ENCODE measurements at places on chromosomes 5 and 9.

DNA sequence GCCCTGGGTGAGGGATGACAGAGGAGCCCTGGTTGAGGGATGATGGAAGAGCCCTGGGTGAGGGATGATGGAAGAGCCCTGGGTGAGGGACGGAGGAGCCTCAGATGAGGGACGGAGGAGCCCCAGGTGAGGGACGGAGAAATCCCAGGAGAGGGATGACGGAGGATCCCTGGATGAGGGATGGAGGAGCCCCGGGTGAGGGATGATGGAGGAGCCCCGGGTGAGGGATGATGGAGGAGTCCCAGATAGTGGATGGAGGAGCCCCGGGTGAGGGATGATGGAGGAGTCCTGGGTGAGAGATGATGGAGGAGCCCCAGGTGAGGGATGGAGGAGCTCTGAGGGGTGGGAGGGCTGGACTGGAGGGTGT lies 10.9 kb downstream of the PHF2 start:
- DNase-seq = no peak

- no peak for DNase-seq
Observed at GRCh38 chr9:34289159-34289558, 39.9 kb downstream of the KIF24 start.

GRCh38 chr5:86360801-86361200 lies 256.9 kb upstream of the COX7C start:
- DNase-seq = no peak

DNA sequence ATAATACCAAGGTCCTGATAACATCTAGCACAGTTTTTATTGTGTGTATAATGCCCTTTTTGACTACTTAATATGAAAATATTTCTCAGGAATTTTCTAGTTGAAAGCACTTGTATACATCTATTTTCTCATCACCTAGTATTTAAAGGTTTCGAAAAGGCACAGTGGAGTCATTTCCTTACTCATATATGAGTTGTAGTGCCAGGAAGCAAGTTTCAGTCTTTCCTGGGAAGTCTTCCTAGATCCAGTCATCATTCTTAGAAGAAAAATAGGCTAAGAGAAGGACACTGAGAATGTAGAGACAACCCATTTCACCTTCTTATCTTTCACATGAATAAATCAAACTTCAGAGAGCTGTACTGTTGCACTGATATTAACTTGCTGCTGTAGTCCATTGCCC lies 70.2 kb downstream of the SLC25A46 start:
- no peak for DNase-seq

- peak; percentile 72 for DNase-seq
Observed at GRCh38 chr5:13478831-13479465, 465.5 kb downstream of the DNAH5 start.

DNA sequence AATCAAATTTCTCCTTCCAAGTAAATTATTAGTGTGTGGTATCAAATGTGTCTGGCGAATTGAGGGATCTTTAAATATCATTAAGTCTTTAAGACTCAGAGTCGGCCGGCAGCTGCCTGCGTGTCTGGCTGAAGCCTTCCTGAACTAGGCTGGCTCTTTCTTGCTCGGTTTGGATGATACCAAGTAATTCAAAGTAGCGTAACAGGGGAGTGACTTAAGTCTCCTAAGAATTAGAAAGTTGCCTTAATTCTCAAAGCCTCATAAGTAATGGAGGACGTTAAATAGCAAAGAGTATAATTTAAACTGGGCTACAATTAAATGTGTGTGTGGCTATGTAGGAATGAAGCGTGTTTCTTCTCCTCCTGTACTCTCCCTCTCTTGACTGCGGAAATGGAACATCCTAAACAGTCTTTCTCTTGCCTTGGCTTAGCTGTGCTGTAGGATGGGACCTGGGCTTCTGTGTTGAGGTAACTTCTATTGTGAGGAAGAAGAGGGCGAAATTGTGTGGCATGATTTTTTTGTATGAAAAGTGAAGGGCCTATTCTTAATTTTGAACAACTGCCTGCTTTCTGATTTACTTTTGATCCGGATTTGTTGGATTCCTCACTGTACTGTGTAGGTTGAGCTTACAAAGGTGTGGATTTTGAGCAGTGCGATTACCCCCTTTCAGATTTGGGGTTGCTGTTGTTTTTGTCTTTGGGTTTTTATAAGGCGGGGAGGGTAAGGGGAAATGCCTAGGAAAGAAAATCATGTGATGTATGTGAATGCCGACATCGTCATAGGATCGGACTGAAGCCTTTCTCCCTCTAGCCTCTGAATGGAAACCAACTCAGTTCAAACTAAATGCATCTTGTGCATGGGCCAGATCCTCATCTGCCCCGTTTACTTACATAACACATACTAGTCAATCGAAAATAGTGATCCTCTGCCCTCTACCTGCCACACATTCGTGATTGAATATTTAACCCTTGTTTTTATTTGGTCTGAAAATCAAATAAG lies 29.9 kb downstream of the CPEB4 start:
- peak; percentile 92 for DNase-seq

GRCh38 chr5:165521816-165522610 lies 2016.6 kb downstream of the MAT2B start:
- DNase-seq = peak; percentile 12

DNA sequence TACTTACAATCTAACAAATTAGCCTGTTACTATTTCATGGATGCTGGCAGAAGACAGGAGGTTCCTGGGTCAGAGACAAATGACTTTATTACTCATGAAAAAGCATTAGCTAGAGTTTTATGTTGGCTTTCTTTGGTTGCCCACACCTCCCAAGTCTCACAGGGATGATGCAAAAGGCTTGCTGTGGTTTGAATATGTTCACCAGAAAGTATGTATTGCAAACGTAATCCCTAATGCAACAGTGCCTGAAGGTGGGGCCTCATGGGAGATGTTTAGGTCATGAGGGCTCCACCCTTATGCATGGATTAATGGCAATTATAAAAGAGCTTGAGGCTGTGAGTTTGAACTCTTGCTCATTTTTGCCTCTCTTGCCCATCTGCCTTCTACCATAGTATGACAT lies 28.5 kb downstream of the DPYSL3 start:
- DNase-seq = no peak

GRCh38 chr9:129665389-129665775 lies at the start of gene PRRX2:
TSS of gene PRRX2 (plus strand) at chr9:129665647. CDS start at chr9:129665868, 221 bp downstream.
- DNase-seq = no peak

GRCh38 chr9:74083681-74084433 lies 413.3 kb upstream of the RORB start:
- DNase-seq = no peak

DNA sequence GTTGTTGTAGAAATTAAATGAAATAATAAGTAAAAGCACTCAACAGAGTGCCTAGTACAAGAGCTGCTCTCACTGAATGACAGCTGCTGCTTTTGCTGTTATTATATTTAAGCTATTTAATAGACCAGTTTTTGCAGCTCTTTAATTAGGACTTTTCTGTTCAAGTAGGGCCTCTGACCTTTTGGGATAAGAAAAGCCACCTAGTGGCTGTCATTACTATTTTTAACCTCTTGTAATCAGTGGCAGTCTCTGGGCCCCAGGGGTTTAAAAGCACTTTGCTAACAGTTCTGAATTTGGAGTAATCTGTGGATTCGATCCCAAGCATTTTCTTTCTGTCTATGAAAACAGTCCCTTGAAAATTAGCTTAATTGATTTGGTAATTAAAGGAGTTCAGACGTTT lies 121.1 kb downstream of the NUDT12 start:
- DNase-seq = no peak

DNA sequence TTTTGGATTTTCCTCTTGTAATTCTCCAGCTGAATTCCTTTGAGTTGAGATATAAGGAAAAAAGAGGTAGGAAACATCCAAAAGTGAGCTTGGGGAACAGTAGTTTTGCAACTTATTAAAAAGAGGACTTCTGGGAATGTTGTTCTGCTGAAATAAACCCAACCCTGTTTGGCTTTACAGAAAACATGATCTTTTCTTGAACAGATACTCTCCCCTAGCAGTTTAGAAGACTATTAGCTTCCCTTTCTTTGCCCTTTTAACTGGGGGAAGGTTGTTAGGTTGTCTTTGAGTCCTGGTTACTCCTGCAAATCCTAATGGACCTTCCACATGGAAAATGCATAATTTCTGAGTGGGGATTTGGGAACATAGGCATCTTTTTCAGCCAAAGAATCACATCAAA lies 168.7 kb upstream of the RPS23 start:
- DNase-seq = no peak

DNA sequence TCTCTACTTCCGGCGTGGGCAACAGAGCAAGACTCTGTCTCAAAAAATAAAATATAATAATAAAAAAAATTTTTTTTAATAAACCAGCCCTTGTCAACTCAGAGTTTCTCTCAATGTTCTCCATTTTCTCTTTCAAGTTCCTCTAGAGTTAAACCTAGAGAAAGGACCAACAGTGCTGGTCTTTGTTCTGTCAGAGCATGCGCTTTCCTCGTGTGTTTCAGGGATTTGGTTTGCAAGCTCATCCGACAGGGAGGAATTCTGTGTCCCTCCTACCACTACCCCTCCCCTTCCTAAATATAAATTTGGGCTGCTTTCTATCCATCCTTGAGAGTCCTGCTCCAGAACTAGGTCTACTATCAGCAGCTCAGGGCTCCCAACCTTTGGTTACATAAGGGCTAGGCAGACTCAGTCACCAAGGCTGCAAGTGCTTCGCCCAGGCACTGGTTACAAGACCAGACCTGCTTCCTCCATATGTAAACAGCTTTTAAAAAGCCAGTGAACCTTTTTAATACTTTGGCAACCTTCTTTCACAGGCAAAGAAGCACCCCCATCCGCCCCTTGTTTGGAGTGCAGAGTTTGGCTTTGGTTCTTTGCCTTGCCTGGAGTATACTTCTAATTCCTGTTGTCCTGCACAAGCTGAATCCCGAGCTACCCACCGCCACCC lies 13.5 kb downstream of the SETX start:
- DNase-seq = peak; percentile 91

GRCh38 chr5:31194468-31194813 lies 955 bp downstream of the CDH6 start:
- no peak for DNase-seq

GRCh38 chr9:114574438-114574837 lies 13.1 kb upstream of the ATP6V1G1 start:
- DNase-seq = no peak

DNA sequence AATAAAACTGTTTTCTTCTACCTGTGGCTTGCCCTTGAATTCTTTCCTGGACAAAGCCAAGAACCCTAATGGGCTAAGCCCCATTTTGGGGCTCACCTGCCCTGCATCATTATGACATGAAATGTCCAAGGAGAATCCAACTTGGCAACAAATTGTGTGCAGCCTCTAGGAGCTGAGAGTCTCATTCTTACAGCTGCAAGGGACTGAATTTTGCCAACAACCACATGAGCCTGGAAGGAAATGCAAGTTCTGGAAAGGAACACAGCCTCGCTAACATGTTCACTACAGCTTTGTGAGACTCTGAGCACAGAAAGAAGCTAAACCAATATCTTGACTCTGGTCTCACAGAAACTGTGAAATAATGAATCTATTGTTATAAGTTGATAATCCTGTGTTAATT lies 94.8 kb upstream of the CDH12 start:
- DNase-seq = no peak

DNA sequence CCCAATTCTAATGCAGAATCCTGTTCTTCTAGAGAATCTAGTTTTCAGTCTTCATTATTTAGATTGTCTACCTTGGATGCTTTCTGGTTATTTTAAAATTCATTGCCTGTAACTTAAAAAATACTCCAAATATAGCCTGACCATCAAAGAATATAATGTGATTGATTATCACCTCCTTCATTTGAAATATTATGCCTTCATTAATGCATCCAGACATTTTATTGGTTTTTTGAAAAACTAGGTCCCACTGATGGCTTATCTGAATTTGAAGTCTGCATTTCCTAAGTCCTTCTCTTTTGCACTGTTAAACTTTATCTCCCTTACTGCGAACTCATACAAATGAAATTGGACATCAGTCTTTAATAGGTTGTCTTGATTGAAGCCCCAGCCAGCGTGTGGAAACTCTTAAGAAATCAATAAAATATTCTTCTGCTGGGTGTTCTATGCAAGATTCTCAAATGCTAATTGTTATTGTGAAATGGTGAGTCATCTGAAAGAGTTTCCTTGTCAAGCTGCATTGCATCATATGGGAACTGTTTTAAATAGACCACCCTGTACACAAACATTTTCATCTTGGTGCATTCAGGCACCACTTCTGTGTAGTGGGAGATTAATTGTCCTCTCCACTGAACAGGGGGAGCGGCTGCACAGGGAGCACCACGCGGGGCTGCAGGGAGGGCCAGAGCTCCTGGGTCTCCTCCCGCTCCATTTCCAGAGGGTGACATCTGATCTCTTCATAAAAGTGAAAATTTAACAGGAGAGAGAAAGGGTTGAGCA lies 92.3 kb upstream of the FANCC start:
- no peak for DNase-seq

DNA sequence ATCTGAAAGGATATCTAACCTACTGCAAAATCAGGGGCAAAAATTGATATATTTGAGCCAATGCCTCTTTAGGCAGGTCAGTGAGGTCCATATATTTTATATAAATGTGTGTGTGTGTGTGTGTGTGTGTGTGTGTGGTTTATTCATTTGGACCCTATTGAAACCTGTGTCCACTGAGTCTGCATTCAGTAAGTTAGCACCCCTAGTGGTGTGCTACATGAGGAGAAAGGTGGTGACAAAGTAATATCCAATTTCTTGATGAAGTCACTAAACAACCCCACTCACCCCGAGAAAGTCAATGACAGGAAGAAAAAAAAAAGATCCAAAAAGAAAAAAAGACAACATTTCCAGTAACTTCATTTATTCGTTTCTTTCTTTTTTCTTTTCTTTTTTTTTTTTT lies 4.1 kb downstream of the FBXW11 start:
- DNase-seq = no peak

DNA sequence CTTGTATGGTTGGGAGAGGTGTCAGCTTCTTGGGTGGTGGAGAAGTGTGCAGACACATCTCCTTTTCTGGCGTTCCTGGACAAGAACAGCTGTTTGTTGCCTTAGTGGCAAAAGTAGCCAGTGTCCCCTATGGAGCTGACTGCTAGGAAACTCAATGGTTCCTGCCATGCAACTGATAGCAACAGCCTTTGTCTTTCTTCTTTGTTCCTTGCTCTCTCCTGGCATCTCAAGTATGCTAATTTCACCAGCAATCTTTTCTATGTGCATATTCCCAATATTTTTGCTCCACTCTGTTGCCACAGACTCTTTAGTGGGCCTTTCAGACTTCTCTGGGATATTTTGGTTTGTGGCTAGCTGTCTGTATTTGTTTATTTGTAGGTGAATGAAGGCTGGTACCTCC lies 36.7 kb downstream of the FBXO4 start:
- DNase-seq = no peak

DNA sequence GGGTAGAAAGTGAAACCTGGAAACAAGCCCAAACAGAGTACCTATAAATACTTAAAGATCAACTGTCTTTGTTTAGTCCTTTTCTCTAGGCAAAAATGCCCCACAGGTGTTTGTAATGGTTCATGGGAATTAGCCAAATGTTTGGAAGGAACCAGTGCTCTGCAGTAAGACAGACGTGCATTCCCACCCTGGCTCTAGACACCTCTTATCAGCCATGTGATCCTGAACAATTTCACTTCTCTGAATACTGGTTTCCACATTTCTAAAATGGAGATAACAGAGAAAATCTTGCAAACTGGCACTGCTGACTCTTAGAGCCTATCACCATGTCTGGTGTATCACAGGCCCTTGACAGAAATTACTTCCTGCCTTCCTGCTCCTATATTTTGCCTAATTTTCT lies 30.0 kb downstream of the GLIS3 start:
- no peak for DNase-seq

GRCh38 chr5:157867751-157868387 lies 8.9 kb upstream of the CLINT1 start:
- DNase-seq = no peak

GRCh38 chr5:6108540-6108848 lies 269.9 kb downstream of the MED10 start:
- no peak for DNase-seq

GRCh38 chr9:80491086-80491696 lies 919.4 kb downstream of the TLE4 start:
- no peak for DNase-seq
